ENCODE measurements at places on chromosomes 3 and 15. TPM values are rescaled to one million over a fixed set of nuclear protein-coding genes. Genes with fewer than 3 reads are reported as not detected.

The PLS1 gene
- total RNA-seq, result 2.5 TPM

The FAM107A gene
- total RNA-seq, result 13.1 TPM

The HIGD2B gene
- total RNA-seq, result not detected

The SLC38A3 gene
- 6.2 TPM for total RNA-seq
